B cell (primary cell): ENCODE measurements at places on chromosomes 1 and 21. TPM values are rescaled to one million over a fixed set of nuclear protein-coding genes. Genes with fewer than 3 reads are reported as not detected.

Gene ARHGEF16
- total RNA-seq: 0.22 TPM in 1 of 2 replicates, not detected in the other

Gene IVL
- total RNA-seq: not detected in 2 replicates

Gene ITLN1
- not detected in 2 replicates for total RNA-seq

Gene ETNK2
- total RNA-seq: 1.5 and 2.8 TPM in 2 replicates

Gene TRIM58
- total RNA-seq: 0.68 and 0.84 TPM in 2 replicates

DNA sequence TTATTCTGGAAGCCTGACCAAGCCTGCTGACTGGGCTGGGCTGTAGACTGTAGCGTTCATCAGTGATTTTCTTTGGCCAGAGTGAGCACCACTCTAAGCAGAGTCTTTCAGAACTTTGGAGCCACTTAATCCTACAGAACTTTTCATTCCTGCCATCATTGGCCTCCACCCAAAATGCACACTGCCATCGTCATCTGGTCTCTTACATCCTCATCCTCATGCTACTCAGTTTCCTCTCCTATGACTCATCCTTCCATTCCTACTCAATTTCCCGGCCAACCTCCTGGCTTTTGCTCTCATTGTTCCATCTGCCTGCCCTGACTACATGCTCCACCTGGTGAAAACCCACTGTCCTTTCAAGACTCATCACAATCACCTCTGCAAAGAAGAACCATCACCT lies 233.8 kb upstream of the USP25 start:
- no peak for DNase-seq
- H3K4me3 ChIP-seq: no peak overlapping the region
- no peak overlapping the region for H3K27ac ChIP-seq
- H3K4me1 ChIP-seq: no peaks in the 10 kb centered on the region

DNA sequence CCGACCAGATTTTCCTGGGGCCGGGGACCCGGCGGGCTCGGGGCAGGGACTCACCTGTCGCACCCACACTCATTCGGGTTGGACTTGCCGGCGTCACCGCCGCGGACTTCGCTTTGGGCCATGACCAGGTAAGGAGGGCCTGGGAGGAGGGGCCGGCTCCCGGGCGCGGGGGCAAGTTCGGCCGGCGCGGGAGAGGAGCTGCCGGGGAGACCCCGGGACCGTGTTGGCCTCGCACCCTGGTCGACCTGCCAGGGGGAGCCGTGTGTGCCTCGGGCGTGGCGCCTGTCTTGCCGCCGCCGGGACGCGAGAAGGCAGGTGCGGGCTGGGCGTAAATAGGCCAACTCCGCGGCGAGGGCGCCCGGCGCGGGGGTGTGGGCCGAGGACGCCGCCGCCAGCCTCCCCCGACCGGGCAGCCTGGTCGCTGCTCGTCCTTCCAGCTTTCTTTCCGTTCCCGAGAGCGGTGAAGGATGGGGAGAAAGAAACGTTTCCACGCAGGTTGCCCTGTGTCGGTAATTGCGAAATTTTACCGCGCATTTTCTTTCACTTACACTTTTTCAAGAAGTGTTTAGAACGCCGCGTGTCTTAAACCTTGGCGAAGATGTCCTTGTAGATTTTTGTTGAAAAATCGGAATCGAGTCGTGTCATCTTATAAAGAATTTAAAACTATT lies 558 bp downstream of the USP1 start:
- no peaks in the 10 kb centered on the region for H3K36me3 ChIP-seq
- peak overlapping the region; percentile 98 for H3K4me3 ChIP-seq
- peak overlapping the region; percentile 97 for H3K27ac ChIP-seq
- no peaks in the 10 kb centered on the region for H3K27me3 ChIP-seq
- H3K4me1 ChIP-seq: peaks cover 28% of the 10 kb centered on the region

DNA sequence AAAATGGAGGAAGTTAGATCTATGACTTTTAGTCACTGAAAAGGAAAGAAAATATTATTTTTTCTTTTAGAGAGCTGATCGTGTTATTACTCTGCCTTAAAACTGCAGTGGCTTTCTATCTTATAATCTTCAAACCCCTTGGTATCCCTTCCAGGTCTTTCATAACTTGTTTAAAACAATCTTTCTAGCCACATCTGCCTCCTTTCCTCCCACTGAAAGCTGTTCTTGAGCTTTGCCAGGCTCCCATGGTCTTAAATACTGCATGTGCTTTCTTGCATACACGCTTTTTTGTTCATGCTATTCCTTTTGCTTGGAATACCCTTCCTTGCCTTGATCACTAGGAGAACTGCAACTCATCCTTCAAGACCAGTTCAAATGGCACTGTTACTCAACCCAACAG lies 65.9 kb upstream of the GADD45A start:
- no peaks in the 10 kb centered on the region for H3K36me3 ChIP-seq
- H3K4me1 ChIP-seq: no peaks in the 10 kb centered on the region
- no peak overlapping the region for H3K27ac ChIP-seq
- no peak for DNase-seq
- H3K27me3 ChIP-seq: no peaks in the 10 kb centered on the region

- no peaks in the 10 kb centered on the region for H3K36me3 ChIP-seq
- no peaks in the 10 kb centered on the region for H3K4me1 ChIP-seq
- DNase-seq: no peak
Measured at GRCh38 chr1:55571767-55572166, 356.6 kb upstream of the USP24 start.

GRCh38 chr1:204294357-204294756 lies 65.4 kb downstream of the PLEKHA6 start:
- DNase-seq: no peak
- no peaks in the 10 kb centered on the region for H3K27me3 ChIP-seq
- H3K4me1 ChIP-seq: no peaks in the 10 kb centered on the region
- H3K4me3 ChIP-seq: no peak overlapping the region

- no peak for DNase-seq
- no peaks in the 10 kb centered on the region for H3K27me3 ChIP-seq
- no peak overlapping the region for H3K4me3 ChIP-seq
- H3K27ac ChIP-seq: no peak overlapping the region
Measured at GRCh38 chr21:35039595-35040289, 9.4 kb downstream of the RUNX1 start.

GRCh38 chr1:155184835-155185782 lies 11.5 kb downstream of the TRIM46 start:
- peaks cover 18% of the 10 kb centered on the region for H3K4me1 ChIP-seq
- H3K27ac ChIP-seq: peak overlapping the region; percentile 38
- H3K4me3 ChIP-seq: no peak overlapping the region
- H3K36me3 ChIP-seq: no peaks in the 10 kb centered on the region

- peak; percentile 57 for DNase-seq
- no peaks in the 10 kb centered on the region for H3K36me3 ChIP-seq
- H3K4me3 ChIP-seq: no peak overlapping the region
- H3K4me1 ChIP-seq: peaks cover 5% of the 10 kb centered on the region
- no peaks in the 10 kb centered on the region for H3K27me3 ChIP-seq
- H3K27ac ChIP-seq: no peak overlapping the region
Measured at GRCh38 chr1:178418284-178418955, 78.3 kb downstream of the CLEC20A start.

DNA sequence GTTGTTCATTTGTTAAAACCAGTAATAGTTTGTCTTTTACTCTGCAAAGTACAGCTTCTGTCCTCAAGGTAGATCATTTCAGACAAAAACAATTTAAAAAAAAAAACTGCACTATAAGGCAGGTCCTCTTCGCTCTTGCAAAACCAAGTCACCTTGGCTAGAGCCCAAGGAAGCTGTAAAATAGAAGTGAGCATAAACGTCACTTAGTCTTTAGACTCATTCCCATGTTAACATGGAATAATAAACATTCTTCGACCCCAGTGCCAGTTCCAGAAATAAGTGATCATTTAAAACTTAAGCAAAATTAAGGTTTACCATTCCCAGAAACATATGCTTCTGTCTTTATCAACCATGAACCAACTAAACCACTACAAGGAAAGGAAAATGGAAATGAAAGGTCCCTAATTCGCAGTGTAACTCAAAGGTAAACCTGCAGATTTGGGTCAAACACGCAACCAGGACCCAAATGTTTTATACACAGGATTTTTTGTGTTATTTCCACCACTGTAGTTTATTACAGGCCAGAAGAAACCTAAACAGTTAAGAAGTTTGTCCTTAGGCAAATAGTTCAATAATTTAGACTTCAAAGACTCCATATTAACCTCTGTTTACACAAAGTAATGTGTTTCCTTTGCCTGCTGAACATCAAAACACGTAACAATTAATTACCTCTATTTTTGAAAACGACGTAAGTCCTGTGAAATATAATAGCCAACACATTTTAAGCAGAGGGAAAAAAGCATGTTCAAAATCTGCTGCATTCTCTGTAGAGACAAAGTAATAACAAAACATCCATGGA lies 54.6 kb downstream of the TGFBR3 start:
- no peaks in the 10 kb centered on the region for H3K36me3 ChIP-seq
- H3K4me1 ChIP-seq: no peaks in the 10 kb centered on the region
- H3K4me3 ChIP-seq: no peak overlapping the region
- no peaks in the 10 kb centered on the region for H3K27me3 ChIP-seq
